ENCODE measurements at places on chromosomes 1 and 21. TPM values are rescaled to one million over a fixed set of nuclear protein-coding genes. Genes with fewer than 3 reads are reported as not detected.

DNA sequence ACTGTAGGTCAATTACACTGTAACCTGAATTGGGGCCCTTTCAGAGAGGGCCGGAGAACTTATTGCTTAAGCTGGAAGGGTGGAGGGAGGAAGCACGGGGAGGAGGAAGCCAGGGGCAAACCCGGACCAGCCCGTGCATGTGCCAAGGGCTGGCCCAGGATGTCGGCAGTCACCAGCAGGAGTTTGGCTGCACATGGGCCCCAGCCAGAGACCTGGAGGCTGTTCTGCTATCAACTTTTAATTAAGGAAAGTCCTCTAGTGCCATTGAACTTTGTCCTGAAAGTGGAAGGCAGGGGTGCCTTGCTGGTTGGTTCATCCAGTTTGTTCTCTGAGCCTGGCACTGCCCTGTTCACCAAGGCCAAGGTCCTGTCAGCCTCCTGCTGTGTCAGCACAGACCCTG, 200.8 kb upstream of the VAMP3 start:
- peaks cover 11% of the 10 kb centered on the region for H3K27me3 ChIP-seq
- H3K27ac ChIP-seq: no peak overlapping the region
- H3K4me1 ChIP-seq: no peaks in the 10 kb centered on the region
- H3K36me3 ChIP-seq: no peaks in the 10 kb centered on the region
- DNase-seq: no peak
- no peak overlapping the region for H3K4me3 ChIP-seq

DNA sequence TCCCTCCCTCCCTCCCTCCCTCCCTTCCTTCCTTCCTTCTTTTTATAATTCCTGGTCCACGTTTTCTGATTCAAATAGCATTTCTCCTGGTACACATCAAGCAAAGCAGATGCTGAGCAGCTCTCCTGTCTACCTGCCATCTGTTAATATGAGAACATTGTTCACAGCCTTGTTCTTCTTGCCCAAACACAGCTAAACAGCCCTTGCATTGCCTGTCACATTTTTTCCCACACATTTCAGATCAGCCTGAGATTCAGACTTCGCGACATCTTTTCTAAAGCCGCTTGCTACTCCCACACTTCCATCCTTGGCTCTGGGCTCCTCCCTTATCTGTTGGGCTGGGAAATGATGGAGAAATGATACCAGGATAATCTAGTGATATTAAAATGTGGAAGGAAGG, 200.5 kb downstream of the PCP4 start:
- no peaks in the 10 kb centered on the region for H3K4me1 ChIP-seq
- no peaks in the 10 kb centered on the region for H3K36me3 ChIP-seq
- H3K4me3 ChIP-seq: no peak overlapping the region
- no peak for DNase-seq
- H3K27ac ChIP-seq: no peak overlapping the region
- no peaks in the 10 kb centered on the region for H3K27me3 ChIP-seq

The MATN1 gene
- 0.26 TPM for total RNA-seq

DNA sequence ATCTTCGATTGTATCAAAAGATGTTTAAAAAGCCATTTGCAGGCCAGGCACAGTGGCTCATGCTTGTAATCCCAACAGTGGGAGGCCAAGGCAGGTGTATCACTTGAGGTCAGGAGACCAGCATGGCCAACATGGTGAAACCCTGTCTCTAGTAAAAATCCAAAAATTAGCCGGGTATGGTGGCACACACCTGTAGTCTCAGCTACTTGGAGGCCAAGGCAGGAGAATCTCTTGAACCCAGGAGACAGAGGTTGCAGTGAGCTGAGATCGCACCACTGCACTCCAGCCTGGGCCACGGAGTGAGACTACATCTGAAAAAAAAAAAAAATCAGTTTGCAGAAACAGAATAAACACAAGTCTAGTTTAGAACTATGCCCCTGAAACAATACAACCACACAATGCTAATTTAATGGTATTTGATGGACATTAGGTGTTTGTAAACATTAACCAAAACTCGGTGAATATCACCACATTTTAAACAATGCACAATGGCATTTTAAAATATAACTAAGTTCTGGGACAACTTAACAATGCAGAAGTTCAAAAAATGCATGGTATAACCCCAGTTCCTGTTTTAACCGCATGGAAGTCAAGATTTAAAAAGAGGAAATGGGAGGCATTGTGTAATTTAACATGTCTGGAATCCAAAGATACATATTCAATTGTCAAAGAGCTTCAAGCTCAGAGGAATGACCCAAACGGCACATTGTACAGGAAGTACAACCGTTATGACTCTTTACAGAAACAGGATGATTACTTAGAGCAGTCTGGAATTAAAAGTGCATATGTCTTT, 7.1 kb upstream of the PTTG1IP start:
- no peak for DNase-seq
- no peaks in the 10 kb centered on the region for H3K27me3 ChIP-seq
- H3K4me1 ChIP-seq: peaks cover 52% of the 10 kb centered on the region
- no peak overlapping the region for H3K4me3 ChIP-seq

DNA sequence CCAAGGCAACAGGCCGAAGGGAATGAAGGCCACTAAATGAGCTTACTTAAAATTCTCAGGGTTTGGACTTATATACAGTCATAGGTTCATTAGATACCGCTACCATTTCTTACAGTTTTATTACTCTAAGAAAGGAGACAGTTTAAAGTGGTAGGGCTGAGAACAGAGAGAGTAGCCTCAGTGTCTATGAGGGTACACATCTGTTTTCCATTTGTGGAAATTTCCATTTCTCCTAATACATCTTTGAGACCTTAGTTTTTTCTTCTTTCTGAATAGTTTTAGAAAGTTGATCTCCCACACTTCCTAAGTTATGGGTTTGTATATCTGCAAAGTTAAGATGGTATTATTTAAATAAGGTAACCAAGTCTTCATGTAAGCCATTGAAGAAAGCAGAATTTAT, 1279.1 kb downstream of the NCAM2 start:
- DNase-seq: no peak
- no peaks in the 10 kb centered on the region for H3K27me3 ChIP-seq
- no peaks in the 10 kb centered on the region for H3K36me3 ChIP-seq
- H3K27ac ChIP-seq: no peak overlapping the region
